ENCODE measurements at places on chromosomes 2 and 18.

DNA sequence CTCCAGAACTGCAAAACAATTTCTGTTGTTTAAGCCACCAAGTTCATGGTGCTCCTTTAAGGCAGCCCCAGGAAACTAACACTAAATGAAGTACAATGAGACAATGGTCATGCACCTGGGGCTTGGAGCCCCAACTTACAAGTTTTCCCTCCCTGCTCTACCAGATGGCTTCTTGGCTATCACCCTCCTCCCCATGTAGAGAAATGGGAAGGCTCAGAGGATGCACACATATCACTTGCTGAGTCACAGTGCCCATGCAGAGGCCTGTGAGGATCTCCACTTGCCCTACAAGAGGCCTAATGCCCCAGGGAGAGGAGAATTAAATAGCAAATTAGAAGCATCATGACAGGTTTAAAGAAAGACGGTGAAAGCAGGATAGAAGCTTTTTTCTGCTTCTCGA, 270.9 kb downstream of the TTC32 start:
- no peak for DNase-seq

DNA sequence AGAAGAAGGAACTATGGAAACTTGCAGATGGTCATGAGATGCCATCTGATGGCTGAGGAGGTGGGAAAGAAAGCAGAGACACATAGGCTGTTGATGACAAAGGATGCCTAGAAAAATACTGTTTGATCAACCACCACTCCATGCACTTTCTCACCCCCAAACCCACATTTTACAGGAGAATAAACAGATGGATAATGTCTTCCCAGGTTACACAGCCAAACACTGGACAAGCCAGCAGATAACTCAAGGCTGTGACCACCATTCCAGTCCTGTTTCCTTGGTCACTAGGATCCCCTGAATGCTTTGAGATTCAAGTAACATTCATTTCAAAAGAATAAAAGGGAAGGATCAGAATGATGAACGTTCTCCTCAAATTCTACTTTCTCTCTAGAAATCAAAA, 733.0 kb upstream of the SOX11 start:
- no peak for DNase-seq

- DNase-seq, result peak; percentile 35
These were observed 50.6 kb downstream of the RAPH1 start for GRCh38 chr2:203484266-203485112.

GRCh38 chr2:55885127-55885943, 38.2 kb downstream of the EFEMP1 start:
- peak; percentile 63 for DNase-seq

Measured in kidney tubule cell (primary cell).